Activated T-helper 2 cell treated with anti-CD3 and anti-CD28 coated beads, Interferon-gamma antibody, Interleukin-2, Interleukin-4, amounts not matched to agents 10 μg/mL and 5 μg/mL and 100 μg/mL, durations not matched to agents 14 hours and 24 hours and 36 hours (primary cell): ENCODE measurements at places on chromosomes 2 and 18.

GRCh38 chr2:26414311-26414710 lies 12.6 kb downstream of the DRC1 start:
- no peak for DNase-seq

DNA sequence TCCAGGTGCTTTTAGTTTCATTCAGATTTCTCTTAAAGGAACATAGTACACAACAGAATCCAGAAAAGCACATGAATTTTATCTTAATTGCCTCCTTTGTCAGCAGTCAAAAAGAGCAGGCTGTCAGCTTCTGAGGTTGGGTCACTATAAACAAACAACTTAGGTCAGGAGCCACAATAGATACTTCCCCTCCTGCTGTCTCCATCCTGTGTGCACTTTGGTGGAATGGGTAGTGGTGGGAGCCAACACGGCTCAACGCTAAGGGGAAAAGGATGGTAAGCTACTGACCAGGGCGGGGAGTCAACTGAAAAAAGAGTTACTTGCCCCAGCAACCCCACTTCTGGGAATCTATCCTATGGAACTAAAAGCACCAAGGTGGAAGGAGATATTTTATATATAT lies 121.9 kb downstream of the PAX3 start:
- no peak for DNase-seq

DNA sequence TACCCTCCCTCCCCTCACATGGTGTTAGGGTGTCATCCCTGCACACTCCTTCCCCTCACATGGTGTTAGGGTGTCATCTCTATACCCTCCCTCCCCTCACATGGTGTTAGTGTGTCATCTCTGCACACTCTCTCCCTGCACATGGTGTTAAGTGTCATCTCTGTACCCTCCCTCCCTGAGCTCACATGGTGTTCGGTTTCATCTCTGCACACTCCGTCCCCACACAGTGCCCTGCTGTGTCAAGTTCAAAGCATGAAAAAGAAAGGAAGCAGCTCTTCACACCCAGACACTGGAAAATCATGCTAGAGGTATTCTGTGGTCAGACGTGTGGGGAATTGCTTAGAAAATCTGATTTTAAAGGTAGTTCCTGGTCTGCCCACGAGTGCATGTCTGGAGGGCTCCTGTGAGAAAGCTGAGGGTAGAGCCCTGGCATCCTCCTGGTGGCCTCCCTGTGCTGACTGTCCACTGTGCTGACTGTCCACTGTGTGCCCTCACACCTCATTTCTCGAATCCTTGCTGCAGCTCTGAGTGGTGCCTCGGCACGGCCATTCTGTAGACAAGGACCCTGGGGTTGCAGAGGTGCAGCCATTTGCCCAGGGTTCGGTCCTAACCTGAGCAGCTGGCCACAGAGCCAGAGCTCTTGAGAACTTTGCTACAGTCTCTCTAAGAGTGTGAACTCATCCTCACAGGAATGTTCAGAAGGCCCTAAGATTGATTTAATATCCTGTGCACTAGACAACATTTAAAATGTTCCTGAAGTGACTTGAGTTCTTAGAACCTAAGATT lies 69.1 kb upstream of the NFATC1 start:
- DNase-seq: no peak

DNA sequence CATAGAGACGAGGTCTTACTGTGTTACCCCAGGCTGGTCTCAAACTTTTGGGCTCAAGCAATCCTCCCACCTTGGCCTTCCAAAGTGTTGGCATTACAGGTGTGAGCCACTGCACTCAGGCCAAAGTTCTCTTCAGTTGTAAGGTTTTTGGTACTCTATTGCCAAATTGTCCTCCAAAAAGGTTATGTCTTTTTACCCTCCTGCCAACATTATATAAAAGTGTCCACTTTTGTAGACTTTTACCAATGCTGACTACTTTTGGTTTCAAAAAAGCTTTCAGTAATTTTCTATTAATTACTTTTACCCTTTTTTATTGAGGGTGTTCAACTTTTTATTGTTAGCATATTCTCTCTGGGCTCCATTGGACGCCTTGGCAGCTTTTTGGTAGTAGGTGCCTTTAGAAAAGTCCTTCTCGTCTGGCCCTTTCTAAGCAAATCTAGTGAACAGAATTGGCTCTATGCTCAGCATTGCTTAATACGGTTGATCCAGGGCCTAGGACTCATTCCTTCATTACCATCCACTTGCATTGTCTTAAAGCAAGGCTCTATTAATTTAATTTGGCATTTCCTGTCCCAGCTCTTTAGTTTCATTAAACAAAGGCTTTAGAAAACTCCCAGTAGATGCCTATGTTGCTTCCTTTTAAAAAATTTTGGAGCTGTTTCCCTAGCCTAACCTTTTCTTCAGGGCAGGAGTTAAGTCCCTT lies 16.7 kb upstream of the IL1A start:
- no peak for DNase-seq

GRCh38 chr2:177036747-177037146 lies 175.8 kb upstream of the HNRNPA3 start:
- no peak for DNase-seq

GRCh38 chr2:190781604-190782198 lies 98.9 kb upstream of the GLS start:
- peak; percentile 30 for DNase-seq

GRCh38 chr2:218149098-218149497 lies 17.7 kb downstream of the CXCR1 start:
- no peak for DNase-seq

- DNase-seq: no peak
These were observed 101.7 kb upstream of the FN1 start for GRCh38 chr2:215537611-215538010.

DNA sequence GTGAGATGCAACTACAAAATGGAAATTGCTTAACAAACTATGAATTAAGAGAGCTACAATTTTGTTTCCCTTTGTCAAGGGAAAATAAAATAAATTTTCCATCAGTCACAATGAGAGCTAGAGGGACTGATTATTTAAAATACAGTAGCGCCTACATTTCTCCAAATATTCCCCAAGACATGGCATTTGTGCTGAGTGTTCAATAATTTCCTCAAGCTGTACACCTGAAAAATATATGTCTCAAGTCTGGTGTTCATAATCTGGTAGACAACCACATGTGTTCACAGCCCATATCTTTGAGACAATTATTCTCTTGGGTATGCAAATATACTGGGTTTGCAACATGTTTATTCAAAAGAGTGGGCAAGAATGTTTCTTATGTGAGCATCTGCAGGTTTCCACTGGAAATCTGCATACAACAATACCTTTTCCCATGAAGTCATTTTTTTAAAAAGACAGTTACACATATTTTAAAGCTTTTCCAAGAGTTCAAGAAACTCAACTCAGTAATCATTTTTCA lies 240.1 kb upstream of the VRK2 start:
- DNase-seq: no peak

DNA sequence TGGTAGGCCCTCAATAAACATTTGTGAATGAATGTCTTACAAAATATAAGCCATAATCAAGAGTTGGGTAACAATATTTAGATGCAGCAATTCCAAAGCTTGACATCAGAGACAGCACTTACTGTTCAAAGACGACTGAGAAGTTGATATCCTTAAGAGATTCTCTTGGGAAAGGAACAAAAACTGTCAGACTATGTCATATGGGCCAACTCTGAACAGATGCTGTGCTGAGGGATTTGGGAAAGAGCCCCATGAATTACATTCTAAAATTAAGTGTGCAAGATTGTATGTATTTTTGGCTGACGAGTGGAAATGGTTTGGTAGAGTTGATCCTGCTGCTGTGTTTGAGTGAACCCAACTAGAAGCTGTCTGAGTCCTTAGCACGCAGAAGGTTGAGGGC lies 250.7 kb upstream of the LINC00305 start:
- DNase-seq: no peak

DNA sequence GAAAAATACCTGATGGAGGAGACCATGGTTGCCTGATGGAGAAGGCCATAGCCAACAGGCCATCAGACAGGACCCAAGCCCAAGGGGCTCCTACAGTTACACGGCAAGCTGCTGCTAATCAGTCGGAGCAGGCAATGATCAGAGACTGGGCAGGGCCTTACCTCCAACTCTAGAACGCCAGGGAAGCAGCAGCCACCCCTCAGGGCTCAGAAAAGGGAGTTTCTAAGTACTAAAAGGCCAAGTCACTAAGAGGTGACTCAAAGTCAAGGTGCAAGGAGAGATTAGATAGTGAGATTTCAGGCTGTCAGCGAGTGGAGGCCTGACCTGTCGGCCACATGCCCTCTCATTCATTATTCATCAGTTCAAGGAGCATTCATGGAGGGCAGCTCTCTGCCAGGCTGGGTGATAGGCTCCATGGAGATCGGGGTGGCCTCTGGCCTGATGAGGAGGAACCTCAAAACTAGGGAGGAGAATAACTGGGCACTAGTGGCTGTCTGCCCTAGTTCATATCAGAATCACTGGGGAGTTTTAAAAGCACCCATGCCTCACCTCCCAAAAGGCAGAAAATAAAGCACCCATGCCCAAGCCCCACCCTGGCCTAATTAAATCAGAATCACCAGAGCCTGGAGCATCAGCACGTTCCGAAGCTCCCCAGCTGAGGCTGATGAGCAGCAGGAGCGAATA lies 3.6 kb downstream of the VIL1 start:
- no peak for DNase-seq

DNA sequence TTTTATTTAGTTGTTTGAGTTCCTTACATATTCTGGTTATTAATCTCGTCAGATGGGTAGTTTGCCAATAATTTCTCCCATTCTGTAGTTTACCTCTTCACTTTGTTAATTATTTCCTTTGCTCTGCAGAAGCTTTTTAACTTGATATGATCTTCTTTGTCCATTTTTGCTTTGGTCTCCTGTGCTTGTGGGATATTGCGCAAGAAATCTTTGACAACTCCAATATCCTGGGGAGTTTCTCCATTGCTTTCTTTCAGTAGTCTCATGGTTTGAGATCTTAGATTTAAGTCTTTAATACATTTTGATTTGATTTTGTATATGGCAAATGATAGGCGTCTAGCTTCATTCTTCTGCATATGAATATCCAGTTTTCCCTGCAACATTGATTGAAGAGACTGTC lies 389.2 kb downstream of the LRP1B start:
- DNase-seq: no peak

DNA sequence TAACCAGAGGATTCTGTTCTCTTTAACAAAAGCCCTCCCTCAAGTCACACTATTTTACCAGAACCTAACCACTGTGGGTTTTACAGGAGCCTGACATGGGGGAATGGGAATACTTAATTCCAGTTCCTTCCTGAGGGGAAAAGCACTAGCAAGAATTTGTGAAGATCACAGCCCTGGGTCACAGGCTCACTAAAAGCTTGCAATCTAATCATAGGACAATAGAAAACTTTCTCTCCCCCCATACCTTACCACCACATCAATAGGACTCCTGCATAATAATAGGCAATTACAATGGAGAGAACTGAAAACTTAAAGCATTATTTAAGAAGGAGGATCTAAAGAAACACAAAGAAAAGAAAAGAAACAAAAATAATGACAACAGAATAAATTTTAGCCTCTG lies 225.8 kb upstream of the ZNF804A start:
- DNase-seq: no peak

DNA sequence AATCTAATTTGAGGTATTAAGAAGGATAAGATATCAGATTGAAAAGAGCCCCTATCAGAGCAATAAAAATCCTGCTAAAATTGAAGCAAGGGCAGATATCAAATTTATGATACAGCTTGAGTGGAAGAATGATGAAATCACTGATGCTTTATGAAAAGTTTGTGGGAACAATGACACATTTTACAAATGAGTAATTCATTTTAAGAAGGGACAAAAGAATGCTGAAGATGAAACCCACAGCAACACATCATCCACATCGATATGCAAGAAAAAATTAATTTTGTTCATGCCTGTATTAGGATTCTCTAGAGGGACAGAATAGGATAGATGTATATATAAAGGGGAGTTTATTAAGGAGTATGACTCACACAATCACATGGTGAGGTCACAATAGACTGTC lies 355.6 kb upstream of the GYPC start:
- no peak for DNase-seq

DNA sequence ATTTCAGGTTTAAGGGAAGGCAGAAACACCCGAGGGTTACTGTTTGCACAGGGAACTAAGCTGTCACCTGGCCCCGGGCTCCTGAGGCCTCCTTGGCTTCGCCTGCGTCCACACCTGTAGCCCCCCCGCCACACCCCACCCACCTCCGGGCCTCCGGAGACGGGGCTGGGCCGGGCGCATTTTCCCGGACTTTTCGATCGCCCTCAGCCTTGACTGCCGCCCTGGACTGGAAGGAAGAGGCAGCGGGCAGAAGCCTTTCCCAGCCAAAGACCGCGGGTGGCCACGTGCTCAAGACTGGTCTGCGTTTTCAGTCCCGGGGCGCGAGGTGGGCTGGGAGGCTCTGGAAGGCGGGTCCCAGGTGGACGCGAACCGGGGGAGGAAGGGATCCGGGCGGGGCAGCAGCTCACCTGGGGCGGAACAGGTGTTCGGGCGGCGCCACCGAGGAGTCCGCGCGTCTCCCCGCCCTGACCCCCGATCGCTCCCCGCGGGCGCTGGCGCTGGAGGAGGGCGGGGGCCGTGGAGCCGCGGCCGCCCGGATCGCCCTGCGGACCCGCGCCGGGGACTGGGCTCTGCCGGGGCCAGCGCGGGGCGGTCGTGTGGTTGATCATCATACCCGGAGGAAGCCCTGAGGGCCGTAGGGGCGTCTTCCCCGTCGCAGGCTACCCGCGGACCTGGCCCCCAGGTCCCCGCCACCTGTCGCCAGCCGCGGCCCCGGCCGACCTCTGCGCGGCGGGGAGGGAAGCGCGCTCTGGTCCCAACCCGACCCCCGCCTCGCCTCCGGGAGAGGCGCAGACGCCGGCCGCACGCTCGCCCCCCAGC lies 3.2 kb downstream of the ID2 start:
- peak; percentile 45 for DNase-seq

DNA sequence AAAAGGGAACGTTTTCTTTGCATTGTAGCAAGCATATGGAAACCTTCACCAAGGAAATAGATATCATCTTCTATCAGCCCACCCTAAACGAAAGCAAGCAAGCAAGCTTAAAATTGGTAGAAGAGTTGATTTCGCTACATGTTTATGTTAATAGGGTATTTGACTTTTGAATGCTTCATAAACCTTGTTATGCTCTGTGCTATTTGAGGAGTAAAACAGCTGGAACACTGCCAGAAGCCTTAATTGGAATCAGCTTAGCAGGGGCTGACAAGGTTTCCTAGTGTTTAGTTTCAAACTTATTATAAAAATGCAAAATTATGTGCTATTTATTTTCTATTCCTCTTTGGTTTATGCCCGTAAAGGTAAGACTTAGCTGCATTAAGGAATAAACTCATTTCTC lies 70.6 kb upstream of the LINC00305 start:
- DNase-seq: no peak

DNA sequence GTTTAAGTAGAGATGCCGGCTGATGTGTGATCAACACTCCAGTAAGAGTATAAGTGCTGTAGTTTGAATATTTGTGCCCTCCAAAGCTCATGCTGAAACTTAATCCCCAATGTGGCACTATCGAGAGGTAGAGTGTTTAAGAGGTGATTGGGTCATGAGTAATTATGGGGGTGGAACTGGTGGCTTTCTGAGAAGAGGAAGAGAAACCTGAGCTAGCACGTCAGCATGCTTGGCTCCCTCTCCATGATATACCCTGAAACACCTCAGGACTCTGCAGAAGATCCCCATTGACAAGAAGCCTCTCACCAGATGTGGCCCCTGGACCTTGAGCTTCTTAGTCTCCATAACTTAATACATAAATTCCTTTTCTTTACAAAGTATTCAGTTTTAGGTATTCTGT lies 584.8 kb downstream of the TSN start:
- DNase-seq: no peak

GRCh38 chr2:117470311-117471095 lies 344.0 kb upstream of the DDX18 start:
- no peak for DNase-seq
